ENCODE measurements at places on chromosomes 2 and 18.

DNA sequence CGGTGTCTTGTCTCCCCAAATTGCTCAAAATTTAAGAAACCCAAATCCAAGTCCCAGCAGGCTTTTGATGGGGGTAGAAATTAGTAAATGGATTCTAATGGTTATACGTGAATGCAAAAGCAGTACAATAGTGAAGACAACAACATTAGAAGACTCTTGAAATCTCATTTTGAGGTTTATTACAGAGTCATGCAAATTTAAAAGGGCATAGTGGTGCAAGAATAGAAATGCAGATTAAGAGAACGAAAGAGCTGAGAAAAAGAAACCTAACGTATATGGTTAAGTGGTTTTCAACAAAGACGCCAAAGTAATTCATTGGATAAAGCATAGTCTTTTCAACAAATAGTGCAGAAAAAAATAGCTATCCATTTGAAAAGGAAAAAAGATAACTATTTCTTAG lies 33.2 kb upstream of the CXXC1 start:
- DNase-seq = no peak

GRCh38 chr2:6968319-6969100 lies 51.3 kb downstream of the RNF144A start:
- no peak for DNase-seq

GRCh38 chr2:54073796-54074195 lies 41.6 kb upstream of the ACYP2 start:
- no peak for DNase-seq

GRCh38 chr2:121375621-121376159 lies 90.7 kb upstream of the TFCP2L1 start:
- DNase-seq = no peak

DNA sequence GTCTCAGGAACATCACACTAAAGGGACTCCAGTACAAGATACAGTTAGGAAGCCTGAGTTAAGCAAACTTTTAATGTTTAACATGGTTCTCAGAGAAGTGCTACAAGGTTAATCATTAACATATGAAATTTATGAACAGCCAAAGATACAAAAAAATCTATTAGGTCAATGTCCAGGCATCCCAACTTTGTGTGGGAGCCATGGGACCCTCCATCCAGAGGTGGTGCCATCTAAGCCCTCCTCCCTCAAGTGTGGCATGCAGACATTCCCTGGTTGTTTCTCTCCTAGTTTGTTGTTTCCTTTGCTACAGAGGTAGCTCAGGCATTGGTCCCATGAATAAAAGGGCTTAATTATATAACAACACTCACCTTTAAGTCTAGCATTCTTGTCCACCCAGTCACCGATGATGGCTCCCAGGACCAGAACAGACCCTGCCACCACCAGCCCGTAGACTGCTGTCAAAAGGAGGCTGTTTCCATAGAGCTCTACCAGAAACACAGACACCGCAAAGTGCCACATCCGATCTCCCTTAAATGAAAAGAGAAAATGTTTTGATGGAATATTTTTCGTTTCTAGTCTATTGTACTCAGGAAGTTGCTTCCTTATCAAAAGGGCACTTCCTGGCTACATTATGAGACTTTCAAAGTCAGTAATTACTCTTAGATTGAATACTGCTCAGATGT lies 5.7 kb downstream of the SLC40A1 start:
- DNase-seq = no peak

DNA sequence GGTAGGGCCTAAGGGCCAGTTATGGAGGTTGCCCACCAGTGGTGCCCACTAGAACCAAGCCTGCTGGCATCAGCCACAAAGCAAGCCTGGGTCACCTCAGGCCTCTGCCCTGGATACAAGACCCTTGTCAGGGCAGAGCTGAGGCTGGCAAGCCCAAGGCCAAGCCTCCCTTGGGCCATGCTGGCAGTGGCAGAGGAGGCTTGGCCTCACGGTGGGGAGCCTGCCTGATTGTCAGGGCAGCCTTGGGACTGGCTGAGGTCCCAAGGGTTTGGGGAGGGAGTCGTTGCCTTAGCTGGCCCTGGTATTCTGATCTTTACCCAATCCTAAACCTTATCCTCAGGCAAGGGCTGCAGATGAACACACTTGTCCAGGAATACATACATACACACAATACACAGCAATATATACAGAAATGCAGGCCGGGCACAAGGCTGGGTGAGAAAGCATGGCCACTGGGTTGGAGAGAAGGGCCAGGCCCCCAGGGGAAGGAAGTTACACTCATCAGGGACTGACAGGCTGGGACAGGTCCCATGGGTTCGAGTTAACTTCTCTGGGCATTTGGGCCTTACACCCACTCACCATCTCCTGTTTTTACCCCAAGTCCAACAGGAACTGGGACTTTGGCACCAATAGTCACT lies 21.0 kb downstream of the CCT7 start:
- DNase-seq = no peak

DNA sequence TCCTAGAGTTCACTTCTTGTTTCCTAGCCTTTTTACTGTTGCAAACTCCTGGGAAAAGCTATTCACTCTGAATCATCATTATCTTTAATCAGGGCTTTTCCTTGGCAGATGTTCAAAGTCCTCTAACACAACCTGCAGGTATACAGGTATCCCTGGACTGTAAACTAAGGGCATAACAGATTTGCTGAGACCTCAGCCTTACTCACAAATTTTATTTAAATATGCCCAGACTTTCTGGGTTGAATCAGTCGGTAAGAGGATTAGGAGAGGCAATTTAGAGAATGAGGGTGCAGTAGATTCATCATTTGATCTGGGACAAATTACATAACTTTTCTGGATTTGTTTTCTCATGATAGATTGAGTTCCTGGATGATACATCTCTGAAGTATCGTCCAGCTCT lies 217.8 kb upstream of the STON1 start:
- DNase-seq = no peak

DNA sequence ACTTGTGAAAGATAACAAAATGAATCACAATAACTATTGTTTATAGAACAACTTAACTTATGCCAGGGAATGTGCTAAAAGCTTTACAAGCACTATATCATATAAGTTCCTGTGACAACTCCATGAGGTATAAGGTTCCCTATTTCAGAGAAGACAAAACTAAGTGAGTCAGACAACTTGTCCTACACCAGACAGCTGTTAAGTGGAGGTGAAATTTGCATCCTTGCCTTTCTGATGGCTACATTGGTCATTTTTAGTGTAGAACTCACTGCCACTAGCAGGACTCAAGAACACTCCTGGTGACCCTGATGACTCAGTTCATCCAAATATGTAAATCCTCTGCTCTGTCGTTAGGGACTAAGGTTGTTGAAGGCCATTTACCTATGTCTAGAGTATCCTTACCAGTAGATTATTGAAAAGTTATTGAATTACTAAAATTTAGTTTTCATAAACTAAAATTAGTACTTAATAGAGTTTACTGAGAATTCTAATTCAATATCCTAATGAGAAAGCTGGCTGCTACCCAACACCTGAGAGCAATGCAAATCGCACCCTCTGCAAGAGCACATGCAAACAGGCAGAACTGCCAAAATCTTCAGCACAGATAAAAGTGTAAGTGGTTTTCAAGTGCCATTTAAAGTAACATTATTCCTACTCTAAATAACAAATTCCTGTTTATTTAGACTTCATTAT lies 636.2 kb downstream of the NRXN1 start:
- DNase-seq = no peak

GRCh38 chr2:127743477-127744026 lies 42.3 kb downstream of the SFT2D3 start:
- no peak for DNase-seq

- no peak for DNase-seq
Observed at GRCh38 chr2:219663116-219663762, 35.8 kb downstream of the SLC4A3 start.

GRCh38 chr2:105600037-105600442 lies 144.7 kb upstream of the NCK2 start:
- no peak for DNase-seq

DNA sequence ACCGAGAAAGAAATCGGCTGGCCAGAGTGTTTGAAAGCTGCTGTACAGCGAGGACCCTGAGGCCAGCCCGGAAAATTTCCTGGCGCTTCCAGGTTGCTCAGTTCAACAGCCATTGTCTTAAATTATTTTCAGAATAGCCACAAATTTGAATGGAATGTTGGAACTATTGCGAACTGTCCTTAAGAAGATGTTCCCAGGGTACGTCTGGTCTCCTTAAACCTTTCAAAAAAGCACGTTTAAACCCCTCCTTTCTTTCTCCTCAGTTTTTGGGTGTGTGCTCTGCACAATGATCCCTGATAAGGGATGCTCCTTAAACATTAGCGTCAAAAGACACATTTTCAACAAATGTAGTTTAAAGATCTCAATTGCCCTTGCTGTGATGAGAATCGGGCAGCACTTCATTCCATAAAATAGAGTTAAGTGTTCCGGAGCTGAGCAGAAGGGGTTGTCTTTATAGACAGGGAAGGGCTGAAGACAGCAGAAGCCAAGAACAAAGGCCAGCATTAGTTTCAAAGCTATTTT lies 14.5 kb upstream of the LPIN2 start:
- DNase-seq = no peak

DNA sequence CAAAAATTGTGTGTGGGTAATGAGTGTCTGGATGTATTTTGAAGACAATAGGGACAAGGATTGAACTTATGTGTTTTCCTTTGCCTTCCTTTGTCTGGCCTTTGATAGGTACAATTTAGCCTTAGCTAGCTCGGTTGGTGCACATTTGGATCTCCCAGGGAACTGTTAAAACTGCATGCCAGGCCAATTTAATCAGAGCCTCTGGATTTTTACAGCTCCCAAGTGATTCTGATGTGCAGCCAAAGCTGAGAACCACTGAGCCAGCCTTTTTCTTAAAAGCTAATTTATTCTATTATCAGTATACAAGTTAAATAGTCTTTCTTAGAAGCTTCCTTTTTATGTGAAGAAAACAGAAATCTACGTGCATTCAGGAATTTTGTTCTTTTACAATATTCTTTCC lies 25.0 kb downstream of the PLEK start:
- DNase-seq = no peak

DNA sequence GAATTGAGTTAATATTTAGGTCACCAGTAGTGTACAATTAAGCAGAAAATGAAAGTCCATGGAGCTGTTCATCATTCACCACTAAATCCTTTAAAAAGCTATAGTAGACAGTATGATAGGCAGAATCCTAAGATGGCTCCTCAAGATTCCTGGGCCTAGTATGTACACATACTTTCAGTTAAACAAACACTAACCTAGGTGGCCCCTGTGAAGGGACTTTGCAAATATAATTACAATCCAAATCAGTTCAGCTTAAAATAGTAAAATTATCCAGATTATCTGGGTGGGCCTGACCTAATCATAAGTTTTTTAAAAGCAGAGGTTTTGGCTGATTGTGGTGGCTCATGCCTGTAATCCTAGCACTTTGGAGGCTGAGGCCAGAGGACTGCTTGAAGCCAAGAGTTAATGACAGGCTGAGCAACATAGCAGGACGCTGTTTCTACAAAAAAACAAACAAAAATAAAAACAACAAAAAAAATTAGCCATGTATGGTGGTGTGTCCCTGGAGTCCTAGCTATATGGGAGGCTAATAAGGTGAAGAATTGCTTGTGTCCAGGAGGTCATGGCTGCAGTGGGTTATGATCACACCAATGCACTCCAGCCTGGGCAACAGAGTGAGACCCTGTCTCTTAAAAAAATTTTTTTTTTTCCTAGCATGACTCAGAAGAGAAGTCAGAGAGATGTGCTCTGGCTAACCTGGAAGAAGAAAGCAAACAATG lies 13.9 kb downstream of the MEX3C start:
- DNase-seq = no peak

DNA sequence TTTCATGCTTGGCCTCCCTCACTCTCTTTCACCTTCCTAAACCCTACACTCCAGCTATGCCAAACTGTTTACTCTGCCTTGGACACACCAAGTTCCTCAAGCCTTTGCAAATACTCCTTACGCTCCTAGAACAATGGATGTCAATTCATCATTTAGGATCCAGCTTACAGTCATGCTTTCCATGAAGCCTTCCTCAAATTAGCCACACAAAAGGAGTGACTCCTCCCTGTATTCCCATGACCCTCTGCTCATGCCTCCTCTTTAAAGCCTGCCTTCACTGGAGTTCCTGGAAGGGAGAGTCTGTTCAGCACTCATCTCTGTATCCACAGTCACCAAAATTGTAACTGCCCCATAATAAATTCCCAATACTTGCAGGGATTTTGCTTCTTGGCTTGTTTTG lies 721 bp upstream of the EHD3 start:
- DNase-seq = no peak

- no peak for DNase-seq
Observed at GRCh38 chr2:241857041-241857541, 1.6 kb downstream of the PDCD1 start.

GRCh38 chr2:3867469-3867868 lies 164.1 kb downstream of the DCDC2C start:
- no peak for DNase-seq

DNA sequence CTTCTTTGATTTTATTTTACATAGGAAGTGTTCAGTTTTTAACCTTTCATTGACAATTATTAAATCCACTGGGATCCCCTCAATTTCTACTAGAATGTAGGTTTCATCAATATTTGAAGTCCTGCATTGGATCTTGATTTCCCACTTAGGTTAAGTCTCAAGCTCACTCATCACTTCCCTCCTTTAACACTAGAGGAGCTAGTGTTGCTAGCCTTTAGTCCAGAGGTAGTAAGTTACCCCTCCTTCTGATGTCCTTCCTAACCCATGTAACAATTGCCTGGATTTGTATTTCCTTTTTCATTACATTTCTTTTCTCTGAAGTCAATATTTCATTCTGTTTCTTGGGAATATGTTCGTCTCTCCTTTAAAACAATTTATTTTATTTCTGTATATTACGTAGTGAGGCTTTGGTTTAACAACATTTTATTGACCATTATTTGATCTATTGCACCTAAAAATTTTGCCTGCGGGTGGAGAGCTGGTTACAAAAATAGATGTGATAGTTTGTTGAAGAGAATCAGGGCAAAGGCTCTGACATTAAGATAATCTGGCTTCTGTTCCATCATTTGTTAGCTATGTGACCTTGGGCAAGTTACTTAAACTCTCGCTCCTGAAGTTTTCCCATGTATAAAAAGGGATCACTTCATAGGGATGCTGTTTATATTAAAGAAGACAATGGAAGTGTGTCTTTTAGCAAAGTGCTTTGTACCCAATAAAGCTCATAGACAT lies 833.0 kb downstream of the SLC4A3 start:
- DNase-seq = no peak

DNA sequence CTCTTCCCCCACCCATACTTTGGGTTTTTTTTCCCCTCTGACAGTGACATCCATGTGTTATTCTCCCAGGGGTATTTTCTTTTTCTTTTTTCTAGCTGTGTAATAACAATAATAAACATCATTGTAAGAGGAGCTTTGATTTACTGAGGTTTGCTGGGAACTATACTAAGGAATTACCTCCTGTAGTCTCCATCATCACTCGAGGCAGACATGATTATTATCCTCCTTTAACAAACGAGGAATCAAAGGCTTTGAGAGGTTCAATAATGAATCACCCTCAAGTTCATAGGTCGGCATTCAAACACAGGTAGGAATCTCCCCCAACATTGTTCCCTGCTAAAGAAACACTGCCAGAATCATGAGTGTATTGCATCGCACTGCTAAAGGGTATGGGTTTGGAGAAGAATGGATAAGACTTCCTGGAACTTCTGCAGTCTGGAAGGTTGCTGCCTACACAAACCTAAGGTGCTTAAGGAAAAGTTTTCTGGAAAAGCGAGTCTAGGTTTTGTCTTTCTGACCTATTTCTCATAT lies 260.2 kb upstream of the SESTD1 start:
- no peak for DNase-seq

Measured in CD4-positive, alpha-beta T cell treated with Interleukin-4 for 1 hour (primary cell).